ENCODE measurements at places on chromosomes 4 and X.

- DNase-seq, result no peak
These were observed 10.5 kb downstream of the TLR7 start for GRCh38 chrX:12877386-12877785.

DNA sequence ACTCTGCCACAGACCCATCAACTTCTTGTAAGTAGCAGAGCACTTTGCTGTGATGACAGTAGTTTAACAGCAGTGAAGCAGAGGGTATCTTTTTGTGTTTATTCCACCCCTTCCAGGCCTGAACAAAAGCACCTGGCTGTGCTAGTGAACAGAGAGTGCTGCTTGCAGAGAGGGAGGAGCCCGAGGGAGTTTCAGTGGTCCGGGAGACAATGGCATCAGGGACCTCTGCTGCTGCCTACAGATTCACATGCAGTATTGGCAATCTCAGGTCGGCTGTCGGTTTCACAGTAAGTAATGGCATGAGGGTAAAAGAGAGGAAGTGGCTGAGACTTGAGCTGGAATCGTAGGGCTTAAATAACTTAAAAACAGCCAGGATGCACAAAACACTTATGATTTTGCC, 755.8 kb downstream of the RPA4 start:
- peak; percentile 87 for DNase-seq

DNA sequence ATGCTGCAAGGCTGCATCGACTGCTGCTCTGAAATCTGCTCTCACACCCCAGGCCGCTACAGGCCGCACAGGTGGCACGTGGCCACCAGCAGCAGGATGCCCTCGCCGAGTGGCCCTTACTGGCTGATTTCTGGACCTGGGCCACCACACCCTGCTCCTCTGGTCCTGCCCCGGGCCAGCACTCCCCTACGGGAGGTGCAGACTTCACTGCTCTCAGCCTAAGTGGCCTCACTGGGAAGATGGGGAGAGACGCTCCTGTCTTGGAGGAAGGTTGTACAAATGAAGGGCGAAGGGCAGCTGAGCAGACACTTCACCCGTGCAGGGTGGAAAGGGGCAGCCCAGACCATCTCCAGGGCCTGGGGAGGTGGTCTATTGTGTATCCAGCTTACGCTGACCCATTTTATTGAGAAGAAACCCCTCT, 72.5 kb downstream of the ACOX3 start:
- DNase-seq, result no peak

- no peak for DNase-seq
These were observed 115.7 kb upstream of the MAP3K15 start for GRCh38 chrX:19630776-19631707.

DNA sequence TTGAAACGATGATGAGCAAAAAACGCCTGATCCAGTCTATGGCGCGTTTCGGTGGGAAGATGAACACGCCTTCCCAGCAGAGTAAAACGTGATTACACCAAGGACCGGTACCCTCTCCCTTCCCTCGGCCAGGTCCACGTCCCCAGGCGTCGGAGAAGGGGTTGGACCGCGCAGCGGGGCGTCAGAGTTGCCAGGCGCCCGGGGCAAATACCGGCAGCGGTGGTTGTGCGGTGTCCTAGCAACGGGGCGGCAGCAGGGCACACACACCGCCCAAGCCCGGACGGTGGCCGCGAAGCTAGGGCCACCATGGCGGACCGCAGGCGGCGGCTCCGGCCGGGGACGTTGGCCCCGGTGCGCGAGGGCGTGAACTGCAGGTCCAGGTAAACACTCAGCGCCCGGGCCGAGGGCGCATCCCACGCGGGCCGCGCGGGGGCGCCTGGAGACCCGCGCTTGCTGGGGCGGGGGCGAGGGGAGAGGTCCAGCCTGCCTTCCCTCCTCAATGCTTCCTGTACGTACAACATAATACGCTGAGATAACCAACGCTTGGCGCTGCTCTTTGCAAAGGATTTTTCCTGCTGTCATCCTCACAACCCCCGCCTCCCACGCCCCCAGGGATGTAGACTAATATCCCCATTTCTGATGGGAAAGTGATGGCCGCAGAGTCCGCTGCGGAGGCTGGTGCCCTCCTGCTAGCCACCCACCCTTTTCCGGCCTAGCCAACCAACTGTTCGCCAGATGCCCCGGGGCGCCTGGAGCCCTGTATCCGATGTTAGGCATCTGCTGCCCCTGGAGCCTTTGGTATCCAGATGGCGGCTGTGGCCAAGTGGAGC, at the start of gene FAM47E:
Gene FAM47E, plus strand, starts transcription at position 281 of the 830 bp plus-strand sequence. Its CDS starts 26 bp downstream, at position 307.
- DNase-seq, result peak; percentile 79

GRCh38 chr4:37697566-37697965, 11.4 kb upstream of the RELL1 start:
- DNase-seq, result no peak
